Activated CD8-positive, alpha-beta T cell treated with anti-CD3 and anti-CD28 coated beads for 36 hours (primary cell): ENCODE measurements at places on chromosomes 6 and 20.

GRCh38 chr6:34671367-34671766 is 25.2 kb downstream of the ILRUN start:
- no peak for DNase-seq

- DNase-seq, result peak; percentile 2
Measured at GRCh38 chr6:138162111-138162954, 594 bp downstream of the ARFGEF3 start.

DNA sequence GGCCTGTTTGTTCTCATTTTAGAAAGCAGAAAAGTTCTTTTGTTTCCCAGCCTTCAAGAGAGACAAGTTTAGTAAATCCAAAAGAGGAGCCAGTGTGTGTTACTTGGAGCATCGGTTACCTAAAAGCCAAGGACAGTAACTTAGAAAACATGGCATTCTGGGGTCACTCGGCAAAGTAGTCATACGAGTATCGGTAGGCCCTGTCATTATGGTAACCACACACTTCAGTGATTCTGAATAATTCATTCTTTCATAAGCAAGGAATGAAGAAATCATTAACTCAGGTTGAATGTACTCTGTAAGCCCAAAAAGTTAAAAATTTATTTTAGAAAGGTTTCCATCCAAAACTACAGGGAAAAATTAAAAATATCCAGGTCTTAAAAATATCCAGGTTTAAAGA is 34.0 kb downstream of the CNKSR3 start:
- no peak for DNase-seq

GRCh38 chr20:8464368-8464767 is 332.3 kb downstream of the PLCB1 start:
- DNase-seq, result no peak

- no peak for DNase-seq
Measured at GRCh38 chr6:137282254-137282653, 63.1 kb upstream of the IFNGR1 start.
